NCI-H2227 treated with DMSO at 0.1 percent for 48 hours (cell line): ENCODE measurements at places on chromosomes 6 and 20.

GRCh38 chr6:158897236-158897635, 78.1 kb upstream of the EZR start:
- DNase-seq, result no peak

GRCh38 chr6:2127484-2127911, 117.9 kb downstream of the GMDS start:
- DNase-seq, result no peak

GRCh38 chr6:159830501-159831372, 30.7 kb downstream of the PNLDC1 start:
- DNase-seq, result no peak

DNA sequence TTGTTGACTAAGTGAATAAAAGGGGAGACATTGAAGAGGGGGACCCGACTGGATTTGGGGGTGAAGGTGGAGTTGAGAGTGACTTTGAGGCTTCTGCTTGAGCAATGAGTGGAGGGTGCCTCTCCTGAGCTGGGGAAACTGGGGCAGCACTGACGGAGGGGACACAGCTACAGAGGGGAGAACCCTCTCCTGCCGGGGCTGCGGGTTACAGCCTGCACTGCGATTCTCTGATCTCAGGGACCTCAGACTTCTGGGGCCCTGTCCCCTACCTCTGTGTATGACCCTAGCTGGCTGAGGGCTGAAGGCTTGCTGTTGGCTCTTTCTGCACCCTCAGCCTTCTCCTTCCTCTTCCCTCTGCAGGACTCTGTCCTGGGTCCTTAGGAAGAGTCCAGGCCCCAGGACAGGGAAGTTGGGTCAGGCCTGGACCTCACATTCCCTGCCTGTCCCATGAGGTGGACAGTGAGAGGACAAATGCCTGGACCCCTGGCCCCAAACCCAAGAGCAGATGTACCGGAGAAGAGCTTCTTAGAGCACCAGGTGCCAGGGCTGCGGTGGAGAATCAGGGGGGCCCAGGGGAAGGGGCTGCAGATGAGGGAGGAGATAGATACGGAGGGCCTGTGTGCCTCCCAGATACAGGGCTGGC, 13.7 kb upstream of the FAM110A start:
- no peak for DNase-seq

DNA sequence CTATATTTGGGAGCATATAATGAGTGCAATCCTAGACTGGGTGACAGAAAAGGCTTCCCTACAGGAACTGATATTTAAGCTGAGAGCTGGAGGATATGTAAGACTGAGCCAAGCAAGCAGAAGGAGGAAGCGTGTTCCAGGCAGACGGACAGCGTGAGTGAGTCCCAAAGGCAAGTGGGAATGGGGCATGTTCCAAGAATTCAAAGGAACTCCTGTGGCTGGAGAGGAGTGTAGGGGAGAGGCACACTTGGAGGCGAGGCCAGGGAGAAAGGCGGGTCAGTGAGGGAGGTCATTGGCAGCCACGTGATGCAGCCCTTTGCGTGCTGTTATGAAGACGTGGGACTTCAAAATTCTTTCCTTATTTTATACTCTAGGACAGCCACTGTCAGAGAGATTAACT, 27.9 kb upstream of the SGK1 start:
- DNase-seq, result no peak
